NCI-H1105 treated with DMSO at 0.1 percent for 48 hours (cell line): ENCODE measurements at places on chromosomes 5 and 9.

DNA sequence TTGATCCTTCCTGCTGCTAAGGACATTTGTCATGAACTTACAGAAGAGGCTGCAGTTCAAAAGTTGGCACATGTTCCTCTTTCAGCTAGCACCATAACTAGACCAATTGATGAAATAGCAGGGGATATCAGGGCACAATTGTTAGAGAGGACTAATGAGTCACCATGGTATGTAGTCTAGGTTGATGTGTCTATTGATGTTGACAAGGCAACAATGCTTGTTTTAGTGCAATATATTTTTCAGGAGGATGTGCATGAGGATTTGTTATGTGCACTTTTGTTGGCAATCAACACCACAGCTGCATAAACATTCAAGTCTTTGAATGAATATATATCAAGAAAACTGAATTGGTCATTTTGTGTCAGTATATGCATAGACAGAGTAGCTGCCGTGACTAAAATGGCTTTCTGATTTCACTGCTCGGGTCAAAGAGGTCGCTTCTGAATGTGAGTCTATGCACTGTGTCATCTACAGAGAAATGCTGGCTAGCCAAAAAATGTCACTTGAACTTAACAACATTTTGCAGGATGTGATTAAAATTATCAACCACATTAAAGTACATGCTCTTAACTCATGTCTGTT, 68.0 kb downstream of the FGF10 start:
- no peak for DNase-seq

GRCh38 chr5:41510176-41510831, at the start of gene PLCXD3:
TSS of gene PLCXD3 (minus strand) at chr5:41510601. CDS start at chr5:41510526, 75 bp downstream.
- DNase-seq = peak; percentile 71

DNA sequence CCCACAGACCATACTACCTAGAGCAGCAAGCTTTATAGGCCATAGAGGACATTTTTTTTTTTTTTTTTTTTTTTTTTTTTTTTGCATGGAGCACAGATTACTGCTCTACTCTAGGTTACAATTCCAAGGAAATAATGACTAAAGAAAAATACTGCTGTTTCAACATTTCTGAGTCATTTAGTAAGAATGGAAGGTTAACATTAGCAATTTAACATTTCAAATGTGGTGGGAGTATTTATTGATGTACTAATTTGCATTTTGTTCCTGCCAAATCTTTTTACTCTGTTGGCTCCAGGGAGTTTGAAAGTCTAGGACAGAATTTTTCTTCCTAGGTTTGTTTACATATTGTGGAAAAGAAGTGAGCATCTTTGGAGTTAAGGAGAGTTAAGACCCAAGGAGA, 142.1 kb upstream of the CCDC152 start:
- DNase-seq = no peak

DNA sequence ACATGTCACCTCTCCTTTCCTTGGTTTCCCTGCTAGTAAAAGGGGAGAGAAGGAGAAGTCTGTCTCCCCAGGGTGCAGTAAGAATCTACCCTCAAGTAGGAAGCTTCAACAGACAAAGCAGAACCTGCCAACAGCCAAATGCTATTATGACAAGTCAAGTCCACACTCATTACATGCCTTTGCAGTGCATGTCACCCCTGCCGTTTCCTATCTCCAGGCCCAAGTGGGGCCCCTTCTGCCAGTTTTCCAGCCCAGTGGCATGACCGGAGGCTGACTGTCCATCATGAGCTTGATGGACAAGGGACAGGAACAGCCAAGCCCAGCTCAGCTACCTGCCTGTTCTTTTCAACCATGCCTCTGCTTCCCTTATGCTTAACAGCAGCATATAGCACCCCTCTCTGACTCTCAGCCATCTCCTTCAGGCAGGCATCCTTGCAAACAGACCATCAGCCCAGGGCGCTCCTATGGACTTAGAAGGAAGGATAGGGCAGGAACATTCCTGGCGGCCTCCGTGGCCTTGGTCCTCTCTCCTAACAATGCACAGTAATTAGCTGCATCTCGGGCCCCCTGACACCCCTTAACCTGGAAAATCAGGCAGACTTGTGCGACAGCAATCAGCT, 107.2 kb upstream of the RAD23B start:
- no peak for DNase-seq

DNA sequence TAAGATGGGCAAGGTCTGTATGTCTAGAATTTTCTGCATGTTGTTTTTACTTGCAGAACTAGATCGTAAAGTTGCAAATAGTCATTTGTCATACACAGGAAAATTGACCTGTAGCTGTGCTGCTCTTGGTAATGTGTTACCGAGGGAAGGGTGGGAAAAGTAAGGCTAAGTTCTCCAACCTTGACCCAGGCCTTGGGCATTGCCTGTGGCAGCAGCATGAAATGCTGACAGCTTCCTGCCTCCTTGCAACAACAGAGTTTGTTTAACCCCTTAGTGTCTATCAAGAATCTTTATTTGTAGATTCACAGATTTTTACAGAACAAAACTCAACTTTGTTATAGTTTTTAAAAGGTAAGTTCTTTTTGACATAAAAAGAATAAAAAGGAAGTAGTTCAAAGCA, 48.3 kb downstream of the ERCC6L2 start:
- DNase-seq = no peak

- DNase-seq = no peak
Observed at GRCh38 chr5:97778451-97778850, 595.4 kb upstream of the RIOK2 start.

DNA sequence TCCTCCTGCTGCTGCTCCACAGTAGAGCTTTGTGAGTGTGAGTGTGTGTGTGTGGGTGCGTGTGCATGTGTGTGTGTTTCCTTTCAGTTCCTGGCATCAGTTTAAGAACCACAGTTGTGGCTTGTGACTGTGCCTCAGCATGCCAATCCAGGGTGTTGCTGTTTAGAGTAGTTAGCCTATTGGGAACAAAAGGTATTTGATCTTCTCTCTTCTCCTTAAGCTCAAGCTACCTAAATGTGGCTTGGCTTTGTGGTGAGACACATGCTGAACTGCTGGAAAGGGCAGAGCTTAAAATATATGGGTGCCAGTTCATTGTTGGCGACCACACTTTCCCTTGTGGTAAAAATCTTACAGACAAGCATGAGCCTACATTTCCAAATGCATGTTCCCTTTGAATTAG, 116.6 kb upstream of the BNC2 start:
- DNase-seq = no peak

DNA sequence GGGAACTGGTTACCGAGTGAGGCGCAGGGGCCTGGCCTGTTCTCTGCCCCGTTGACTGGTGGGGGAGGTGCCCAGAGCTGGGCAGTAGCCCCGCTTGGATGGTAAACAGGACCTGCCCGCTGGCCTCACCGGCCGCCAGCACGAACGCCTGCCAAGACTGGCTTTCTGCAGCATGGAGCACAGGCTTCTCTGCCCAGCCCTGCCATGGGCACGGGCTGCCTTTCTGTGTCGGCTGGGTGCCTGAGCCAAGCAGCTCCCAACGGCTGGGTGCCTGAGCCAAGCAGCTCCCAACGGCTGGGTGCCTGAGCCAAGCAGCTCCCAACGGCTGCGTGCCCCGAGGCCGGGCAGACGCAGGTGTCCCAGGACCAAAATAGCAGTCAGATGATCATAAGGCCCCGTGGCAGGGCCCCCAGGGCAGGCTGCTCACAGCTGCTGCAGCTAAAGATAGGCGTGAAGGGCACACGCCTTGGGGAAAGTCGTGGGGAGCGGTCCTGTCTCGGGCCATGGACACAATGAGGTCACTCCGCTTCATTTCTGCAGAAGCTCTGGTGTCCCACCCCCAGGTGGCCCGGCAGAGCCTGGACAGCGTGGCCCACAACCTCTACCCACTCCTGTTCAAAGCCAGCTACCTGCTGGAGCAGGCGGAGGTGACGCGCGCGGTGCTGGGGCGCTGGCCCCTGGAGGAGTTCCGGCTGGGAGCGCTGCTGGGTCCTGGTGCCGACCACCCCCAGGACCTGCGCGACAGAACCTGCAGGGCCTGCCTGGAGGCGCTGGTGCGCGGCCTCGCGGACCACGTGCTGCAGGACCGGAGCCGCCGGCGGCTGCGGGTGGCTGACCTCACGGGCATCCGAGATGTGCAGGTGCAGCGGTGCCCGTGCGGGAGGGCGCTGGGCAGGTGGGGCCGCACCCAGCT, at the start of gene LRRC14B:
Gene LRRC14B (plus strand): TSS at position 460 of the 913 bp plus-strand sequence. CDS start 44 bp downstream, at position 504.
- DNase-seq = no peak

GRCh38 chr9:87233899-87234455, 263.7 kb upstream of the DAPK1 start:
- no peak for DNase-seq

DNA sequence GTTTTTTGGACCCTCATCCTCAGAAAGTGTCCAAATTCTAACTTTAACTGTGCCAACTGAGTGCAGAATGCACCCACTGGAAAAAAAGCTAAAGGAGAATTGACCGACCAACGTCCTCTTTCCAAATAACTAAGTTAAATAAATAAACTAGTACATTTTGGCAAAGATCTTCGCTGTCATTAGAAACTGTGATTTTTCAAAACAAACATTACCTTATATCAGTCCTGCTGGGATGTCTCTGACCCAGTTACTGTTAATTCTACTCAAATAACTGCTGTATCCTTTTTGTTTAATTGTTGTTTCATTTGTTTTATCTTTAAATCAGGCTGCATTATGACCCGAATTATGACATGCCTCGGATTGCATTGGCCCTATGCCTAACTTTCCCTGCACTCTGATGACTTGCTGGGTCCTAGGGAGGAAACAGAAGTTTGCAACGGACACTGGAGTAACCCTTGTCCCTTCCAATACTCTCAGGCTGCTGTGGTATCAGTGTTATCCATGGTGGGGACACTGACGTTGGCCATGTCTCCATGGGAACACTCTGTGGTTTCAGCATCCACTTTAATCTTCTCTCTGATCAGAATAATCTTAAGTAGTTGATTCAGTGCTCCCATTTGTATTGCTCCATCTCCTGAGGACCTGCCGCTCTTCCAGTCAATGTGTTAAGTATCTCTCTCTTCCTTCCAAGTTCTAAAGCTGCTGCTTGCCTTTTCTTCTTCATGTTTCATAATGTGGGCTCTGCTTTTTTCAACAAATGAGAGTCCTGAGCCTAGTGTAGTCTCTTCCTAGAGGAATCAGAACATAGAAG, 11.1 kb upstream of the IFNA5 start:
- no peak for DNase-seq

DNA sequence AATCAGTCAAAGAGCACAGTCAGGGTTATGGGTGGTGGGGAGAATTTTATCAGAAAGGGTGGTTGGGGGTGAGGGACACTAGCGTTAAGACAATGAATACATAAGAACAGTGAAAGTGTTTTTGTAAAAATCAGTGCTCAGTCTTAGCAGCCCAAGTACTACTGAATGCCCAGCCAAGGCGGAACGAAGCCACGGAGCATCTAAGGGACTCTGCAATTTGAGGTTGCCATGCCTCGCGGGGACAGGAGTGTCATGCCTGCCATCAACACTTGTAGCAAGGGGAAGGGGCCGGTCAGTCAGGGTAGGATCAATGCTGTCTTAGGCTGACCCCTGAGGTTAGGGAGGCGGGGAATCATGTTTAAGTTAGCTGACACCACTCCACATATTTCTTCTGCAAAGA, 13.3 kb downstream of the FSTL4 start:
- no peak for DNase-seq

- DNase-seq = no peak
Observed at GRCh38 chr5:125551246-125551645, 804.8 kb upstream of the ZNF608 start.
